Left forelimb (tissue), 1 donor: ENCODE measurements at places on chromosomes 16 and 17.

- DNase-seq: no peak
Observed at GRCh38 chr17:12256380-12256995, 235.8 kb downstream of the MAP2K4 start.

DNA sequence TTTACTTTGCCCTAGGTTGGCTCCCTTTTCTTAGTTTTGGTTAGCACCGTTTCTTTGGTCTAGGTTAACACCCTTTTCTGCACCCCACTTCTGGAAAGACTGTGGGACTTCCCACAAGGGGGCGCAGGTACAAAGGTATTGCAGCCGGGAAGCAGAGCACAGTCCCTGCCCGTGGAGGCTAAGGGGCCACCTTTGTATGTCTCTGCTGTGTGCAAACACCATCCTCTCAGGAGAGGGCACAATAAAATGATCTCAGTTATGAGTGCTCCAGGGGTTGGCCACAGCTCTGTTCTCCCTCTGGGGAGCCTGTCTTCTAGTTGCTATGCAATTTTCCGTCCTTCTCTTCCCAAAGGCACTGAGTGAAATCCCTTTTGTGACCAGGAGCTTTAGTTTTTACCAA, 28.4 kb upstream of the TMC5 start:
- no peak for DNase-seq

- DNase-seq: no peak
Observed at GRCh38 chr17:80970044-80970761, 21.4 kb upstream of the CHMP6 start.

GRCh38 chr16:23570992-23571632, 13.6 kb downstream of the UBFD1 start:
- no peak for DNase-seq

DNA sequence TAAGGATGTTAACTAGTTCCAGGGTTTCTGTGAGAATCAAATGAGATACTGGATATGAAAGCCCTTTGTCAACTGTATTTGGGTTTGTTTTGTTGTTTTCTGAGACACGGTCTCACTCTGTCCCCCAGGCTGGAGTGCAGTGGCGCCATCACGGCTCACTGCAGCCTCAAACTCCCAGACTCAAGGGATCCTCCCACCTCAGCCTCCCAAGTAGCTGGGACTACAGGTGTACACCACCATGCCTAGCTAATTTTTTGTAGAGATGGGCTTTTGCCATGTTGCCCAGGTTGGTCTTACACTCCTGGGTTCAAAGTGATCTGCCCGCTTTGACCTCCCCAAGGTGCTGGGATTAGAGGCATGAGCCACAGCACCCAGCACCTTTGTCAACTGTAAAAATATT, 8.9 kb downstream of the SUPT4H1 start:
- DNase-seq: no peak

DNA sequence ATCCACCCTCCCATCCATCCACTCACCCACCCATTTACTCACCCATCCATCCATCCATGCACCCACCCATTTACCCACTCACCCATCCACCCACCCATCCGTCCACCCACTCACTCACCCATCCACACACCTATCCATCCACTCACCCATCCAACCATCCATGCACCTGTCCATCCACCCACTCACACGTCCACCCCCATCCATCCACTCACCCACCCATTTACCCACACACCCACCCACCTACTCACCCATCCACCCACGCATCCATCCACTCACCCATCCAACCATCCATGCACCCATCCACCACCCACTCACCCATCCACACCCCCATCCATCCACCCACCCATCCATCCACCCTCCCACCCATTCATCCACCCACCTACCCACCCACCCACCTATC, 12.2 kb downstream of the SOX8 start:
- no peak for DNase-seq

DNA sequence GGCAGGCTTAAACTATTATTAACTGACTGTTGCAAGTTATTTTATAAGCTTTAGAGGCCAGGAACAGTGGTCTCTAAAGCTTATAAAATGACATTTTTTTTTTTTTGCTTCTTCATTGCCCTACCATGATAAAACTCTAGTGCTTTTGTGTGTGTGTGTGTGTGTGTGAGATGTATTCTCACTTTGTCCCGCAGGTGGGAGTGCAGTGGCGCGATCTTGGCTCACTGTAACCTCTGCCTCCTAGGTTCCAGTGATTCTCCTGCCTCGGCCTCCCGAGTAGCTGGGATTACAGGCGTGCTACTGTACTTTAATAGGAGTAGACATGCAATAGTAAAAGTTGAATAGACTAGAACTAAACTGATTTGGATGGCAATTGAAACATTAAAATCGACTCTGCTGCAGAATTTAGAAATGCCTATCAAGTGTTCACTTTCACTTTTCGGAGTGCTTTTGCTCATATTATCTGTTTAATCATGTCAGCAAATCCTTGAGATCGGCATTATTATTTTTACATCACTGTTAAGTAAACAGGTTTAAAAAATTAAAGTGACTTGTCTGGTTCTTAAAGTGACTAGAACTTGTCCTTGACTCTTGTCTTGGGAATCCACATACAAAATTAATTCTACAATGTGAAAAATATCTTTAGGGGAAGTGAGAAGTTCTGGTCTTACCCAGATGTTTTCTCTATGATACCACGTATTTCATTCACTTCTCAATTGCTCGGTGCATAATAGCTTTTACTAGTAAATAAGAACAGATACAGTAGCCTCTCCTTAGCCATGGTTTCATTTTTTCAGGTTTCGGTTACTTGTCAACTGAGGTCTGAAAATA, 8.4 kb upstream of the PCTP start:
- DNase-seq: no peak

GRCh38 chr17:79549141-79549915, 61.5 kb downstream of the RBFOX3 start:
- no peak for DNase-seq

GRCh38 chr17:77142689-77143088, 1.9 kb downstream of the SEC14L1 start:
- no peak for DNase-seq

DNA sequence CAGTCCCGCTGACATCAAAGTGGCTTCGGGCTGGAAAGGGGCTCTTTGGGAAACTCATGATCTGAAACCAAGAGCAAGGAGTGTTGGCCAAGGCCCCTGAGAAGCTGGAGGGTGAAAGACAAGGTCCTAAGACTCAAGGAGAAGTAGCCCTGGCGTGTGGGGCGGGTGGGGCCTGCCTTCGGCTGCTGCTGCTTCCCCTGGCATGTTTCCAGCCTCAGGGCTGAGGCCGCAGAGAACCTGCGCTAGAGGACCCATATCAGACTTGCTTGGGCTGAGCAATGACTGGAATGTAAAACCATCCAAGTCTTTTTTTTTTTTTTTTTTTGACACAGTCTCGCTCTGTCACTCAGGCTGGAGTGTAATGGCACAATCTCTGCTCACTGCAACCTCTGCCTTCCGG, 67.5 kb upstream of the GCSH start:
- DNase-seq: no peak

GRCh38 chr16:81237942-81238295, 570 bp upstream of the BCO1 start:
- no peak for DNase-seq

GRCh38 chr16:3519581-3519980, 18.8 kb downstream of the CLUAP1 start:
- DNase-seq: no peak

DNA sequence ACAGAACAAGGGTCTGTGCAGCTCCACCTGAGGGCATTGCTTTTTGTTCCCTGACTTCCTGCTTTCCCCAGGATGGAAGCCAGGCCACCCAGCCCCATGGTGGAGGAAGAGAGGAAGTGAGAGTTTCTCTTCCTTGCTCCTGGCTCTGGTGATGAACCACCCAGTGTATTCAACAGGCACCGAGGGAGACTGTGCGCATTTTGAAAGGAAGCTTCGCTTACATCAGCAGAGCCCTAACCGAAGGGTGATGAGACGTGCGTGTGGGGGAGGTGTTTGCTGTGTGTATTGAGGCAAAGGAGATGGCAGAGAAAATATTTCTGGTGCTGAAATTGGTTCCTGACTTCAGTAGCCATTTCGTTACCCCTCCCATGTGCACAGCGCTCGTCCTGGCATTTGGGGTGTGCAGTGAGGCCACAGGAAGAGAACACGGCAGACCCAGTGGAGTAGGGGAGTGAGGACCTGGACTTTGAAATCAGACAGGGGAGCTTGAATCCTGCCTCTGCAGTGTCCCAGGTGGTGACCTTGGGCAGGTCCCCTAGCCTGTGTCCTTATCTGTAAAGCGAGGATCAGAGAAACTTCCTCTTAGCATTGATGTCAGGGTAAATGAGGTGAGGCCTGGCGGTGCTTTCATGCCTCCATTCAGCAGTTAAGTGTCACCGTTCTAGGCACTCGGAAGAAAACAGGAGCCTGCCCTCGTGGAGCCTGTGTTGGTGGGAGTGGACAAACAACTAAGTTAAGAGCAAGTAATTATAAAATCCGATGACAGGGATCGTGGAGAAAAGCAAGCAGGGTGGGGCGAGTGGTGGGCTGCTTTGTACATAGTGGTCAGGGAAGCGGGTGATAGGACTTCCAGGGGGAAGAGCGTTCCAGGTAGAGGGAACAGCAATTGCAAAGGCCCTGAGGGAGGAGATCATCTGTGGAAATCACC, 7.4 kb downstream of the CMIP start:
- DNase-seq: no peak

DNA sequence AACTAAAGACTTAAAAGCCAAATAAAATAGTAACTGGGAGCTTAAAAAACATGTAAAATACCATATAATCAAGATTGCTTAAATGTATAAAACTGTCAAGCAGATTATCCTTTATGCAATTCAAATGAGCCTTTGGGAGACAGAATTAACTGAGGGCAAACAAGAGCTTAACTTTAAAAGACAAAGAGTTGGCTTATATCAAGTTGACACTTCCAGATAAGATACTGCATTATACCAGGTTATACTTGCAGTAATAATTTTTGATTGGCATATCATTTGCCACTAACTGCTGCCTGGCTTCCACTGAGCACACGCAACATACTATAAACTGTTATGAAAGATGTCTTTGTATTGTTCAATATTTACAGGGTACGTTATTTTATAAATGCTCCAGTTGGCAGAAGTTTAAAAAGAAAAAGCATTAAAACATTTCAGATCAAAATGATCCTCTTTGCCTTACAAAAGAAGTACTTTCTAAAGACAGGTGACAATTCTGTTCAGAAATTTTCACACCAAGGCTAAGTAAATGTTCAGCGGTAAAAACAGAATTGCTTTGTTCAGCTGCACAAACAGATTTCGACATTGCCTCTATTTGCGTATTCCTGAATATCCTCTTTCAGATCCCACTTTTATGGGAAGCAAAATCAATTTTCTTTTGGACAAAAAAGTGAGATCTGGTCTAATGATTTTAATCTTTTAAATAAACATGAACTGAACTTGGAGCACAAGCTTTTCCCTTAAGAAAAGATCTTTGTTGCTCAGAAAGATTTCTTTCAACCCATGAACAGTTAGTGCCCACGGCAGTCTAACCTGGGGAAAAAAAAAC, 50.7 kb downstream of the TOX3 start:
- no peak for DNase-seq

DNA sequence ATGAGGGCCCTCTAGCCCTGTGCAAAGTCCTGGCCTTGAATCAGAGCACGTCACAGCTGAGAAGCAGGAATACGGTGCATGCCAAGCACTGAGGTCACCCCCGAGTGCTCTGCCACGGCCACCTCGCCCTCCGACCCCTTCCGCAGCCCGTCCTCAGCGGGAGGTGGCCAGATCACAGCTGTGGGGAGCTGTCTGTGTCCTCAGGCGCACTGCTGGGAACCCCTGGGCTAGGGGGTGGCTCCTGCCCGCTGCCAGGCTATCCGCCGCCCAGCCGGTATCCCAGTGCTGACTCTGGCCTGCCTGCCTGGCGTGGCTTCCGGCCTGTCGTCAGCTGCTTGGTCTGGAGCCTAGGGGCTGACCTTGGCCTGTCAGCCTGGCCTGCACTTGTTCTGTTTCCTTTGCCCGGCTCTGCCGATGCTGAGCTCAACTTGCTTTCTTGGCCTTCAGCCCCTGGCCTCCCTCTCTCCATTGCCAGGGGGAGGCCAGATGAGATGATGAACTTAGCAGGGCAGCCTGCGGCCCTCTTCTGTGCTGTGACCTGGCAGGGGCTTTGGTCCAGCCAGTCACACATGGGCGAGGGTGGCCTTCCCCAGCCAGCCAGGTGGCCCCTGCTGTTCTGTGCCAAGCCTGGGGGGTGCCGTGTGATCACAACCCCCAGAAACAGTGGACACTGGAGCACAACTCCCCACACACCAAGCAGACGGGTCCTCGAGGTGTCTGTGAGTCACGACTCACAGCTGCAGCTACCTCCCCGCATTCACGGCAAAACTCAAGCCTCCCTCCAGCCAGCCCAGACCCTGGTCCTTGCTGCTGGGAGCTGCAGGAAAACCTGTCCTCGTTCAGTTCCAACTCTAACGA, 77.3 kb downstream of the ZDHHC7 start:
- no peak for DNase-seq

DNA sequence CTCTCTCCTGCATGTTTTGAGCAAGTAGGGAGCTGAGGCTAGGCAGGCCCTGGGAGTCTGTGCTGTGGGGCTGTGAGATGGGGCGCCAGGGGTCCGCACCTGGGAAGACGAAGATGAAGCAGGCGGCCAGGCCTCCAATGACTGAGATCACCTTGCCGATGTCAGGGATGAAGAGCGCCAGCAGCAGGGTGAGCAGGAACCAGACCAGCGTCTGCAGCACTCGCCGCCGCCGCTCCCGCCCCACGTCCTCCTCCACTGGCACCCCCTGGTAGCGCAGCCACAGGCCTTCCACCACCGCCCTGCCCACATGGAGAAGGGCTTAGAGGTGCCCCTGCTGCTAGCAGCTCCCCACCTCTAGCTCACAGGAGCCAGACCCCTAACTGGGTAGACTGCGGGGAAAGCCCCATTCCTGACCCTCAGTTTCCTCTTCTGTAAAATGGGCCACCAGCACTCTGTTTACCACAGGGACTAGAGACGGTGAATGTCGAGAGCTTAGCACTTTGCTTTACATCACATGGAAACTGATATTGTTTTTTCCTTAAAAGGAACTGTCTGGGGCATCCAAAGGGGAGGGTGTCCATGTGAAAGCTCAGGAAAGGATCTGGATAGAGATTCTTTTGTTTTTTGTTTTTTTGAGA, 13.5 kb downstream of the SLC38A7 start:
- no peak for DNase-seq

GRCh38 chr16:11870399-11870798, 19.1 kb upstream of the RSL1D1 start:
- DNase-seq: no peak

DNA sequence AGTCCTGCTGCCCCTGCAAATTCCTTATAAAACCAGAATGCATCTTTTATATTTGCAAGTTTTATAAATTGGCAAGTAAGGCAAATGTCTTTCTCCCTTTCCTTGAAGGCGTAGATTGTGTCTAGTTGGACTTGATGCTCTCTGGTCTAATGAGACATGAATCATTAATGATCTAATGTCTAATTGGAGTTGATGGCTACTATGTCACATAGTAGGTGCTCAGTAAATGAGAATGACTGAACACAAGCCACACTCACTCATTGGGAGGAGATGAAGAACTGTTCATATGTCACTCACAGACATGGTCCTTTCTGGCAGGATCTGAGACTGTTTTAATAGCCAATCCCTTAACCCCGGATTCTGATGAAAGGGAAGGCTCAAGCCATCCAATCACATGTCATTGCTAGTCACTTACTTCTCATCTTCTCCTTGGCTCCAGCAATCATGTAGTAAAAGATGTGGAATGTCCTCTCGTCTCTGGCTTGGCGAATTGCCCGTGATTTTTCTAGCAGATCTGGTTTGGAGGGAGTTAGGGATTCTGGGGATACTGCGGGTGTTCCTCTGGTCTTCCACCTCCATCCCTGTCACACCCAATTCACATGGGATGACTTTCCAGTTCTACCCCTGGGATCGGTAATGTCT, 81.0 kb downstream of the MYH11 start:
- DNase-seq: no peak
